NCI-H524 (cell line): ENCODE measurements at places on chromosomes 2 and 18.

DNA sequence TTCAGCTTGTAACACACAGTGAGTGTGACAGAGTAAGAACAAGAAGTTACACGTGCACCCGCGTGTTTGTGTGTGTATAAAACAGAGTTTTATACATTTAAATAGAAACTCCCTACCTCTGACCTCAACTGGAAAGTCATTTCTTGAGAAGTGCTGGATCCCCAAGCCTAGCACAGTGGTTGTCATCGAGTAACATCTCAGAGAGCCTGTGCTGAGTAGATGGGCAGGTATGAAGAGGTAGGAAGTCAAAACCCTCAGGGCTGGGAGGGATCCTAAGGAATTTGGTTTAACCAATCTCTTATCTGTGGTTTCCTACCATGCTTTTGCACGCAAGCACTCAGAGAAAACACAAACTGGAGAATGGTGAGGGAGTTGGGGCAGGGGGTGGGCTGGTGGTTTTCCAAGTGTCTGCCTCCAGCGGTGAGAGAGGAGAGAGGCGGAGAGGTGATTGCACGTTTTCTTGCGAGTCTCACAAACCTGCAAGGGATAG, 9.2 kb downstream of the ACOXL start:
- DNase-seq, result no peak

DNA sequence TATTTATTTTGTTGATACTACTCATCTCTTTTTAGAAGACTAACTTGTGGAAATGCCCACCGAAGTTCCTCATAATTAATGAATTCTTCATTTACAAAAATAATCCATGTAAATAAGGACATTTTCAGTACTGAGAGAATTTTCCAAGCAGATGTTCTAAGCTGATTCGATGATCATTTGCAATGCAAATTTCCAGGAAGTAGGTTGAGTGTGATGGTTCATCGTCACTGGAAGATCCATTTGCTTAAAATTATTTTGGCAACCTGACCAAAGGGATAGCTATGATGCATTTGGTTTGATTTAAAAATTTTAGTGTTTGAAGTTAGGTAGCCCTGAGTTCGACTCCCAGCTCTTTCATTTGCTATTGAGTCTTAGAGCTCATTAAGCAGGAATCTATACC, 257.3 kb upstream of the RASGRP3 start:
- DNase-seq, result peak; percentile 35

- no peak for DNase-seq
Measured at GRCh38 chr2:10834068-10834655, 21.6 kb upstream of the PDIA6 start.

DNA sequence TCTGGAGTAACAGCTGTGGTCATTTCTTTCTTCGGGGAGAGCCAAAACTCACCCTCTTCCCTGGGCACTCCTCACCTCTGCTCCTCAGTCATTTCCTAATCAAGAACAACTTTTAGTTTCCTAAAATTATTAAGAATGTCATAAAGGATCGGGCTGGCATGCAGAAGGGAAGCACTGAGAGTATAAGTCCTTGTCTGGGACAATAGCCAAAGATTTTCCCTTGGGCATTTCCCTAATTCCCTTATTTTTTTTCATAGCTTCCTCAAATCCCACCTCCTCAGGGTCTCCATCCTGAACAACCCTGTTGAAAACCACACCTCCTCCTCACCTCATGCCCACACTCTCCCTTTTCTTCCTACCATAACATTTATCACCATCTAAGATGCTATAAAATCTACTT, 115.0 kb downstream of the MREG start:
- DNase-seq, result no peak

- no peak for DNase-seq
Measured at GRCh38 chr2:104321796-104322349, 532.0 kb upstream of the POU3F3 start.

GRCh38 chr2:236393101-236393500, 128.9 kb upstream of the ASB18 start:
- no peak for DNase-seq

- no peak for DNase-seq
Measured at GRCh38 chr2:25543-25942, 20.8 kb downstream of the FAM110C start.

DNA sequence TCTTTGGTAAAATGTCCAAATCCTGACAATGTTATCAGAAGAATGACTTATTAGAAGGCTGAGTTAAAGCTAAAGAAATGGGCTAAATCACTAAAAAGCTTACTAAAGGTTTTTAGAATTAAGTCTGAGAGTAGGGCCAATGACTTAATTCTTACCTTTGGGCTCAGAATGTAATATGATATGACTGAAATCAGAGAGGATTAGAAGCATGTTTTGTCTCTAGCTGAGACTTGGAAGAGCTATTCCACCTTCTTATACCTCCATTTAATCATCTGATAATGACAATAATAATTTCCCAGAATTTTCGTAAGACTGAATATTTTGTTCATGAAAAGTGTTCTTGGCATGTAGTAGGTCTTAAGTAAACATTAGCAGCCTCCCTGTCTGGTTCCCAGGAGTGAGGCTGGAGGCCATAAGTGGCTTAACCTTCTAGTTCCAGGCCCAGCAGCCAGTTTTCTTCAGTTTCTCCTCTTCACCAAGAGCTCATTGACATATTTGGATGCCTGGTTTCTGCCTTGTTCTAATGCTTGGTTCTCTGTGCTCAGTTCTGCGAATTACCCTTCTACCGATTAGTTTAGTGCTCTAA, 25.5 kb upstream of the E2F6 start:
- peak; percentile 64 for DNase-seq

DNA sequence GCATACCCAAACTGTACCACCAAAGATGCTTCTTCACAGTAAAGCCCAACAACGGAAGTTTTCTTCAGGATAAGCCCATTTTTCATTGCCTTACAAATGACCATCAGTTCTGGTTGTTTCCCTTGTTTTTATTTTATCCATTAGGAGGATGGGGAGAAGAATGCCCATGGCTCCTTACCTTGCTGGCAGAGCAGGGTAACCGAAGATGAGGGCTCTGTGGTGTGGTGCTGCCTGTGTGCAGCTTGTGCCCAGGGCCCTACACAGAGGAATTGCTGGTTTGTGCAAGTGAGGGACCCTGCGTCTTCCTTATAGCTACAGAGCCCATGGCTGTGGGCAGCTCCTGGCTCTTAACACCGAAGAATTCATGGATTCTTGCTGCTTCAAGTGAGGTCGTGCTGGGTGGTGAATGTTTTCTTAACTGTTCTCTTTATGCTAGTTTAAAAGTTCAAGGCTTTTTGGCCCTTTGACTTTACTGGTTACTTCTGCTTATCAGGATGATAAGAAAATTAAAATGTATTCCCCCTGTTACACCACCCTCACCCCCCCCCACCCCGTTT, 110.6 kb downstream of the MAP4K4 start:
- DNase-seq, result no peak

GRCh38 chr2:196328088-196328680, 156.8 kb upstream of the STK17B start:
- DNase-seq, result no peak

GRCh38 chr2:239833269-239834109, 191.7 kb downstream of the NDUFA10 start:
- DNase-seq, result no peak

DNA sequence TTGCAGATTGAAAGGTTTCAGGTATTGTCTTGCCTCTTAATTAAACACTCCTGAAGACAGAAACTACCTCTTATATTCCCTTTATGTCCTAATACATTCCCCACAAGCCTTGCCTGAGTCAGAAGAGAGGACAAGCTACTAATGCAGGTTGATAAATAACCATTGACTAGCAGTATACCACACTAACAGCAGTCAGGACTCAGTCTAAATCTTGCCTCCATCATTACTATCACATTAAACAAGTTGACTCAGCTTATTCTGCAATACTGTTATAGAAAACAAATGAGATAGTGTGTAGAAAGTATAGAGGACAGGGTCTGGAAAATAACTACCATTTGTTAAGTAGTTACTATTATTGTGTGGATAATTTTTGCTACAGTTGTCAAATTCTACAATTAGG, 63.8 kb downstream of the TTC21B start:
- no peak for DNase-seq

DNA sequence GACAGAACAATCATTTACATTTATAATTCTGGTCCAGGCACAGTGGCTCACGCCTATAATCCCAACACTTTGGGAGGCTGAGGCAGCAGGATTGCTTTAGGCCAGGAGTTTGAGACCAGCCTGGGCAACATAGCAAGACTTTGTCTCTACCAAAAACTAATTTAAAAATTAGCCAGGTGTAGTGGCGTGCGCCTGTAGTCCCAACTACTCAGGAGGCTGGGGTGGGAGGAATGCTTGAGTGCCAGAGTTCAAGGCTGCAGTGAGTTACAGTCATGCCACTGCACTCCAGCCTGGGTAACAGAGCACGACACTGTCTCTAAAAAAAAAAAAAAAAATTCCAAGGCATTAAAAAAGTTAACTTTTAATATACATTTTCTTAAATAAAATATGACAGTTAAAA, 88.1 kb downstream of the PLEKHM3 start:
- no peak for DNase-seq

- peak; percentile 56 for DNase-seq
Measured at GRCh38 chr2:171158036-171158789, 2.5 kb downstream of the TLK1 start.

DNA sequence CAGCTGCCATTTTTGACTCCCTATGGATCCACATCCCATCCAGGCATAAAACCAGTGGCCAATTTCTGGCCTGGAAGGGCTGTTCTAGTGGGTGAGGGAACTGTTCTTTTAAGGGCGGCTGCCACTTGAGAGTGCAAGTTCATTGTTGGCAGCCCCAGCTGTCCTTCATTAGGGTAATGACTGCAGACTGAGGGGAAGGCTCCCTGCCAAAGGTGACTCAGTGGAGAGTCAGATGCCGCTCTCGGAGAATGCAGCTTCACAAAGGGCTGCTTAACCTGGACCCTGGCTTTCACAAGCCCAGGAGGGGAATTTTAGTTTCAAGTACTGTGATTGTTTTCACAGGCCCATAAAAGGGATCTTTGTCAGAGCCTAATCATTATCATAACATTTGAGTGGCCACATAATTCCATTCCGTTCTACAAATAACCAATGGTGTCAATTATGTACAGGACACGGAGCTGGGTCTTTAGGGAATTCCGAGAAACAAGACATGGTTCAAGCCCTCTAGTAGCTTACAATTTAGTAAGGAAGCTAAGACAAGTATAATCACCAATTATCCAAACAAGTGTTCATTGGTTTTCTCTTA, 235.7 kb downstream of the CDCA7 start:
- DNase-seq, result peak; percentile 83

DNA sequence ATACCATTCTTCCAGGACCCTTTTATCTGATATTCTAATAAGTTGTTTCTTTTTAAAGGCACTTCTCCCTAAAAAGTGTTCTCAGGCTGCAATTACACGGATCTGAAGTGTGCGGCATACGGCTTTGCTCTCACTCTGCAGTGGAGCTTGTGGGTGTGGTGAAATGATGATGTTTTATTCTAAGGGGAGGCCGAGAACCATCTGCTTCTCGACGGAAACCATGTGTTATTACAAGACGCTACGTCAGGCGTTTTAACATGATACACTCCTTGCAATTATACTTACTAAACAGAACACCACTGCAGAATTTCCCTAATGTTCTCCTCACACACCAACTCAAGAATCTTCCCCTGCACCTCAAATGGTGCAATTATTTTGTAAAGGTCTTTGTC, 34.9 kb upstream of the CTDP1 start:
- DNase-seq, result peak; percentile 40

GRCh38 chr2:100730290-100730868, 89.6 kb upstream of the NPAS2 start:
- peak; percentile 23 for DNase-seq

GRCh38 chr2:207236156-207236935, 70.6 kb upstream of the KLF7 start:
- no peak for DNase-seq

DNA sequence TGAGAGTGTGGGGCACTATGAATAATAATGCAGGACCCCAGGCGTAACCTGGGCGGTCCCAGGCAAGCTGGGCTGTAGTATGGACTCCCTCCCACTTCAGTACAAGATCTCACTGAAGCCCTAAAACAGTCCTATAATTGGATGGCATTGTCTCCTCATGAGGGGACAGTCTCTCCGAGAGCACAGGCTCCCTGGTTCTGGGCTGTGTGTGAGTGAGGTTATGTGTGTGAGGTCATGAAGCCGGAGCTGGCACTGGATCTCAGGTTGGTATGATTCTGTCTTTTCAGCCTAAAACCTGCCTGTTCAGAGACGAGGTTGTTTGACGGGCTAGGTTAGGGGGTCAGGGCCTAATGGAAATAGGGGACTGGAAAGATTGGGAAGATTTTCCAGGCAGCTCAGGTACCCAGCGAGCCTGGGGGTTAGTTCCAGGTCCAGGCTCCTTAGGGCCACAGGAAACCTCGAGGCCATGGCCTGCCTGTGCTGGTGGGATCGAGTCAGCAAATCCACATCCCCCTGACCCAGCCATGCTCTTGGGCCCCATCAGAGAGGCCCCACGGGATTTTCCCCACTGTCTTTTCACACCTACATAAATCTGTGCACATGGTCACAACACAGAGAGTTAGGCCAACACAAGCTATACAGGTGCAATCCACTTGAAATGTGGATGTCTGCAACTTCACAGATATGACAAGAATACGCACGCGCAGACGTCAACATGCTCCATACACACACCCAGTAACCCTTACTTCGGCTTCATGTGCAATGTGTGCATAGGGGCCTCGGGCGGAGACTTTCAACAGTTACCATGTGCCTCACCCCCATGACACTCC, 94.8 kb downstream of the INHBB start:
- DNase-seq, result no peak

DNA sequence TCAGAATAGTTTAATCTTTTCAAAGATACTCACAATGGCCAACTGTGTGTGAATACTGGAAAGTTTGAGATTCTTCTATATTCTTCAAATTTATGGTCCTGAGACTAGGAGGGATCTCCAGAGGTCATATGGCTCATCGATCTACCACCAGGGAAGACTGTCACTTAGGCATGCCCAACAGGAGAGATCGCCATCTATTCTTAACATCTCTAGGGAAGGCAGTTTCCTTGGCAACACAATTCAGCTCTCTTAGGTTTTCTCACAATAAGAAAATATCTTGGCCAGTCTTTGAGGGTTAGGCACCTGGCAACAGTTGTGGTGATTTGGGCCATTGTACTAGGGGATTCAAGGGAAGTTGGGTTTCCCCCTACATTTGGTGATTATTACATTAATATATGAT, 107.2 kb downstream of the GALNT3 start:
- no peak for DNase-seq

- DNase-seq, result no peak
Measured at GRCh38 chr2:239406316-239406995, 5.6 kb upstream of the HDAC4 start.

DNA sequence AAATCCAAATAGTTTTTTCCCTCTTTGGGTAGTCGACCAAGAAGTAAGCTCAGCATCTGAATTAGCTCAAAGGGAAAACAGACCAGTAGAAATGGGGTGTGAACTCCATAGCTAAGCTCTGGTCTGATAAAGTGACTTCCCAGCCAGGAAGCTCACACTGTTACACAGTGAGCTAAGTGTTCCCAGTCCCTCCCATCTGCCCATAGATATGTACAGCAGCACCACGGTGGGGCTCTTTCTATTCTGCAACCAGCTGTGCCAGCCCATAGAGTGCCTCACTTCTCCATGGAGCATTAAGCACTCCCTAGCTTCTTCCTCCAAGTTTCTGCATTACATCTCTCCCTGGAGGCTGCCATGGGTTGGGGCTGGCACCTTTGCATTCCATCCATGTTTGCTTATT, 27.6 kb upstream of the NEMP2 start:
- DNase-seq, result peak; percentile 6

GRCh38 chr18:58402247-58402646, 226.6 kb downstream of the ALPK2 start:
- DNase-seq, result no peak

GRCh38 chr2:169190197-169190775, 120.9 kb downstream of the DHRS9 start:
- no peak for DNase-seq
